Keratinocyte (primary cell): ENCODE measurements at places on chromosomes 6 and 20. TPM values are rescaled to one million over a fixed set of nuclear protein-coding genes. Genes with fewer than 3 reads are reported as not detected.

GRCh38 chr6:79657238-79657637 lies 26.1 kb downstream of the SH3BGRL2 start:
- no peak for DNase-seq
- no peaks in the 10 kb centered on the region for H3K36me3 ChIP-seq
- H3K4me1 ChIP-seq, result peaks cover 20% of the 10 kb centered on the region
- no peak overlapping the region for H3K27ac ChIP-seq

DNA sequence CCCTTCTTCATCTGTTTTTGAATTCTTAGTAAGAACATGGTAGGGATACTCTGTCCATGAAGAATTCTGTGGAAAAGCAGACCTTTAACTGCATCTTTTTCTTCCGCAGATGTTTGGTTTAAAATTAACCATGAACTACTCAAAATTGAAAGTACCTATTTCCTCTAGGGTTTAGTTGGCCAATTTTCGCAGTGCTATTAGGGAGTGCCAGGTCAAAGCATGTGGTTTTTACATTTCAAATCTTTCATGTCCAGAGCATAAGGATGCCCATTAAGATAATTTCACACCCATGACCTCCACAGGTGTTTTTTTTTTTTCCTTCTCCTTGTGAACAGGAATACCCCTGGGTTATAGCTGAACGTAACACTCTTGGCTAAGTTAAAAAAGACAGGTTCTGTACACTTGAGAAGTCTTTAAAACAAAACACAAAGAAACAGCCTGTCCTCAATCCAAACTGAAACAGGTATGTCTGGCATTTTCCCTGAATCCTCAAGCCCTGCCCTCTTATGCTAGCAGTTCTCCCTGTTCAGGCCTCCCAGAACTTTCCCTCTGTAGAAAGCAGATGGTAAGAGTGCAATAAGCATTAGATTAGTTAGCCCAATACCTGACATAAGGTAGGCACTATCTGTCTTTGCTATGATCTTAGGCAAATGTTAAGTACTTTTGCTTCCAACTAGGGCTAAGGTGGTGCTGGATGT lies 67.1 kb downstream of the ELOVL5 start:
- no peaks in the 10 kb centered on the region for H3K4me1 ChIP-seq
- H3K36me3 ChIP-seq, result peaks cover 6% of the 10 kb centered on the region
- no peak overlapping the region for H3K27ac ChIP-seq
- no peak overlapping the region for H3K4me3 ChIP-seq

Gene PRR18
- not detected in 3 replicates for polyA plus RNA-seq

Gene FAM83C
- 12.4 to 23.0 TPM (median 12.6 TPM) in 3 replicates for polyA plus RNA-seq

- H3K27me3 ChIP-seq, result no peaks in the 10 kb centered on the region
- DNase-seq, result no peak
- no peaks in the 10 kb centered on the region for H3K4me1 ChIP-seq
- H3K27ac ChIP-seq, result no peak overlapping the region
- no peaks in the 10 kb centered on the region for H3K36me3 ChIP-seq
Observed at GRCh38 chr6:15268137-15268908, 22.5 kb downstream of the JARID2 start.

Gene MRAP2
- 2.4 to 4.1 TPM (median 3.0 TPM) in 3 replicates for polyA plus RNA-seq

- peak; percentile 11 for DNase-seq
- peaks cover 16% of the 10 kb centered on the region for H3K4me1 ChIP-seq
- H3K36me3 ChIP-seq, result no peaks in the 10 kb centered on the region
- H3K4me3 ChIP-seq, result no peak overlapping the region
- no peaks in the 10 kb centered on the region for H3K27me3 ChIP-seq
Observed at GRCh38 chr6:16985513-16986284, 116.2 kb upstream of the STMND1 start.

DNA sequence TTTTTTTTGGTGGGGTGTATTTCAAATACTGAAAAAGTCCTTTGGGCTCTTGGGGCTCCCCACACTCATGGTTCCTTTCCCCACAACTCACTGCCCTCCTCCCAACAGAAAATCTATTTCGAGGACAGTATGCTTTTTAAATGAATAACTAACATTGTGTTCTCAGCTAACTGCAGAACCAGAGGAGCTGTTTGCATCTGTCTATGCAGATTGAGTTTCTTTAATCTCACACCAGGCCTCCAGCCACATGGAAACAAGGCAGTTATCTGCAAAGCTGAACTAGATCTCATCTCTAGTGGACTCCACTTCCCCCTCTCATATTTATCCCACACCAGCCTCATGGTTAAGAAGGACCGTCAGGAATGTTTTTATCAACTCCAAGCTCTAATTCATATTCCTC lies 955.1 kb downstream of the KIF16B start:
- no peaks in the 10 kb centered on the region for H3K27me3 ChIP-seq
- no peaks in the 10 kb centered on the region for H3K36me3 ChIP-seq
- DNase-seq, result no peak
- no peaks in the 10 kb centered on the region for H3K4me1 ChIP-seq
- no peak overlapping the region for H3K27ac ChIP-seq

DNA sequence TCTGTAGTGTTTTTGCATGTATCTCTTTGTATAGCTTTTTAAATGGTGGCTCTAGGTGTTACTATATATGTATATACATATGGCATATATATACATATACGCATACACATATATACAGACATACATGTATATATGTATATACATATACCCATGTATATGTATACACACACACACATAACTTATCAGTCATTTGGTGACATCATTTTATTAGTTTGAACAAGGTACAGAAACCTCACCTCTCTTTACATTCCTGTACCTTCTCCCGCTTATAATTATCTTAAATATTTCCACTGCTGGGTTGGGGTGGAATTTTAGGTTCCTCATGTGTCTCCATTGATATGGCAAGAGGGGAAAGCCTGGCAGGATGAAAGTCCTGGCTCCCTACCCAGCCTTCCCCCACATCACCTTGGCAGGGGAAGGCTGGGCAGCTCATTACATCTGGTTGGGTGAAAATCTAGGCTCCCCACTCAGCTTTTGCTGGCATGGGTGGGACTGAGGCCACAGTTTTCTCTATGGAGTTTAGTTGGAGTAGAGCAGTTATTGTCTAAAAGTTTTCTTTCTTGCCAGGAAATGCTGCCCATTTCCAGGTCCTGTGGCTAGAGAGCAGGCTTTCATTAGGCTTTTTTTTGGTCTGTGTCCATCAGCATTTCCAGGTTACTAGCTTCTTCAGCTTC lies 7.6 kb downstream of the GLO1 start:
- no peak for DNase-seq
- H3K4me1 ChIP-seq, result no peaks in the 10 kb centered on the region
- H3K27ac ChIP-seq, result no peak overlapping the region
- peaks cover 9% of the 10 kb centered on the region for H3K36me3 ChIP-seq

Gene TFEB
- 3.0 to 10.3 TPM (median 4.3 TPM) in 3 replicates for polyA plus RNA-seq

GRCh38 chr6:157879034-157879872 lies 56.2 kb downstream of the SNX9 start:
- no peaks in the 10 kb centered on the region for H3K27me3 ChIP-seq
- no peak overlapping the region for H3K27ac ChIP-seq
- DNase-seq, result no peak

DNA sequence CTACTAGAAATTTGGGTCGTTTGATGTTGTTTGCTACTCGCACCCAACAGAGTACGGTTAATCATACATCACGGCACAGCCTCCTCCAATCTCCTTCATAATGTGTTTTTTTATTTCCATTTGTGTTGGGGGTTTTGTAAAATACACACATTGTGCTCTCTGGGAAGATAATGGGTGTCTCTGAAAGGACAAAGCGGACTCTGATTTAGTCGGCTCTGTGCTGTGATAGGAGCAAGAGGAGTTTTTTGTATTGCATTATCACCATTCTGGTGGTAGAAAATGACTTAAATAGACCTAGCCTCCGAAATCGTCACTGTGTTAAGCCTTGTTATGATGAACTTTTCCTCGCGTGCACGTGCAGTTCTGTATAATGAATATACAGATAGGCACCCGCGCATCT lies 196.3 kb downstream of the CDH4 start:
- H3K27ac ChIP-seq, result no peak overlapping the region
- no peak overlapping the region for H3K4me3 ChIP-seq
- no peaks in the 10 kb centered on the region for H3K27me3 ChIP-seq
- no peaks in the 10 kb centered on the region for H3K36me3 ChIP-seq
- no peak for DNase-seq

GRCh38 chr6:5029609-5030008 lies 25.8 kb upstream of the RPP40 start:
- no peak overlapping the region for H3K27ac ChIP-seq
- no peaks in the 10 kb centered on the region for H3K27me3 ChIP-seq
- no peaks in the 10 kb centered on the region for H3K36me3 ChIP-seq
- no peak for DNase-seq
- peaks cover 34% of the 10 kb centered on the region for H3K4me1 ChIP-seq
- no peak overlapping the region for H3K4me3 ChIP-seq

DNA sequence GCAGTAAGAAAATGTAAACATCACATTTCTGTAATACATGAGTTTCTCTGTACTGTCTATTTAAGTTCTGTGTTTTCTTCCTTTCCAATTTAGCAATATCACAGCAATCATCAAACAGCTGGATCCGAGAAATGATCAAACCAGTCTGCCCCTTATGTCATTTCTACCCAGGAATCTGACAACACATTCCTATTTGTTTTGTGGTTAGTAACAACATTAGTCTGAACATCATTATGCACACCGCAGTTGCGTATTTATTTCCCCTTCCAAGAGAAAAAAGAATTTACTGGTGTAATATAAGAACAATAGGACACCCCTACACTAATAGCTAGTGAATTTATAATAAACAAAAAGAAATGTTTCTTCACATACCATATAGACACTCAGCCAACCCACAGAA lies 179.5 kb downstream of the BTBD9 start:
- DNase-seq, result no peak
- no peaks in the 10 kb centered on the region for H3K27me3 ChIP-seq
- no peaks in the 10 kb centered on the region for H3K36me3 ChIP-seq
- no peak overlapping the region for H3K27ac ChIP-seq

GRCh38 chr6:100968949-100969348 lies 87.8 kb upstream of the ASCC3 start:
- no peaks in the 10 kb centered on the region for H3K36me3 ChIP-seq
- no peaks in the 10 kb centered on the region for H3K27me3 ChIP-seq
- DNase-seq, result no peak
- H3K4me1 ChIP-seq, result no peaks in the 10 kb centered on the region
- no peak overlapping the region for H3K4me3 ChIP-seq

GRCh38 chr6:150409576-150410066 lies 40.8 kb downstream of the IYD start:
- H3K4me1 ChIP-seq, result peaks cover 12% of the 10 kb centered on the region
- H3K4me3 ChIP-seq, result no peak overlapping the region
- H3K36me3 ChIP-seq, result no peaks in the 10 kb centered on the region
- H3K27ac ChIP-seq, result no peak overlapping the region

Gene DOK5
- not detected in 3 replicates for polyA plus RNA-seq

Gene TTLL9
- 0.10 to 0.13 TPM in 2 of 3 replicates, not detected in the other for polyA plus RNA-seq

GRCh38 chr6:157946053-157946617 lies 35.5 kb upstream of the SYNJ2 start:
- H3K27ac ChIP-seq, result no peak overlapping the region
- H3K36me3 ChIP-seq, result peaks cover 24% of the 10 kb centered on the region
- H3K27me3 ChIP-seq, result no peaks in the 10 kb centered on the region
- H3K4me3 ChIP-seq, result no peak overlapping the region
- no peaks in the 10 kb centered on the region for H3K4me1 ChIP-seq
- DNase-seq, result no peak

Gene OR14J1
- not detected in 3 replicates for polyA plus RNA-seq

DNA sequence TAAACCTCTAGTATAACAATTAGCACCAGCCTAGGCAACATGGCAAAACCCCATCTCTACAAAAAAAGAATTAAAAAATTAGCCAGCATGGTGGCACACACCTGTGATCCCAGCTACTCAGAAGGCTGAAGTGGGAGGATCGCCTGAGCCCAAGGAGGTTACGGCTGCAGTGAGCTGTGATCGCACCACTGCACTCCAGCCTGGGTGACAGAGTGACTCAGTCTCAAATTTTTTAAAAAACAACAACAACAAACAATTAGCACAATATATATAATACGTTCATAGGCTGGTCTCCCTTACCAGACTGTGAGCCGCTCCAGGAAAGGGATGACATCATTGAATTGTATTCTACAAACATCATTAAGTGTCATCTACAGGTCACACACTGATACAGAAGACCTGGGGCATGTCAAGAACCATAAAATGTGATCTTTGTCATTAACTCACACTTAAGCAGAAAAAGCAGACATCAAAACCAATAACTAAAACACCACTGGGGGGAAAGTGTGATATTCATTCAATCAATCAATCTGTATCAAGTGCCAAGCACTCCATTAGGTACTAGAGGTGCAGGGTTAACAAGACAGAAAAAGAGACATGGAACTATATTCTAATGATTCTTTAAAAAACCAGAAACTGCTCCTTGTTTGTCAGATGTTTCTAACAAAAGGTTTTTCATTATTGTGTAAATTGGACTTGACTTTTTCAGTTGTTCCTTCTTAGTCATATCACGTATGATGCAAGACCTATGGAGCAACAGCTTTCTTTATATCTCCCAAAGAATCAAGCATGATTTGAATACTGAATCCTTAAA lies 17.8 kb downstream of the MAP3K5 start:
- DNase-seq, result no peak
- no peaks in the 10 kb centered on the region for H3K36me3 ChIP-seq
- H3K4me1 ChIP-seq, result peaks cover 11% of the 10 kb centered on the region
- no peak overlapping the region for H3K4me3 ChIP-seq
- H3K27ac ChIP-seq, result no peak overlapping the region

- DNase-seq, result no peak
- no peaks in the 10 kb centered on the region for H3K27me3 ChIP-seq
- no peaks in the 10 kb centered on the region for H3K4me1 ChIP-seq
- no peak overlapping the region for H3K27ac ChIP-seq
- H3K4me3 ChIP-seq, result no peak overlapping the region
- H3K36me3 ChIP-seq, result no peaks in the 10 kb centered on the region
Observed at GRCh38 chr6:46024124-46024769, 8.6 kb upstream of the CLIC5 start.

- H3K27me3 ChIP-seq, result no peaks in the 10 kb centered on the region
- no peak for DNase-seq
- H3K4me1 ChIP-seq, result peaks cover 15% of the 10 kb centered on the region
- H3K36me3 ChIP-seq, result no peaks in the 10 kb centered on the region
- H3K27ac ChIP-seq, result peak overlapping the region; percentile 66
- H3K4me3 ChIP-seq, result peak overlapping the region; percentile 75
Observed at GRCh38 chr6:70668499-70668812, 773 bp downstream of the SMAP1 start.

Gene TSPO2
- polyA plus RNA-seq, result not detected in 3 replicates

DNA sequence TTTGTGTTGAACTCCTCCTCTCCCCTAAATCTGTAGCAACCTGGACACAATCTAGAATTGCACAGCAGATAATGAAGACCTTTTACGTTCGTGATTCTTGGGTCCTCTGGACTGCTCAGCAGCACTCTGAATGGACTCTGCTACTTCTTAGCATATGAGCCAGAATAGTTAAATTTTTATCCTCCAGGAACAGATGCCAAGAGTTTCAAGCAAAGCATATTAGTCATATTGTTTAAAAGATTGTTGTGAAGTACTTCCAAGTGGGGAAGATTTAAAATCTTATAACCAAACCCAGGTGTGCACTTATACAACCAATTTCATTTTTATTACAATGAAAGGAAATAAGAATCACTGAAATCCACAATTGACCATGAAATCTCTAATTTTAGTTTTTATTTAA lies 118.9 kb upstream of the EXOC2 start:
- no peaks in the 10 kb centered on the region for H3K4me1 ChIP-seq
- H3K27me3 ChIP-seq, result no peaks in the 10 kb centered on the region
- H3K36me3 ChIP-seq, result no peaks in the 10 kb centered on the region
- no peak overlapping the region for H3K4me3 ChIP-seq
- no peak for DNase-seq

Gene GTSF1L
- polyA plus RNA-seq, result not detected in 3 replicates

- no peak overlapping the region for H3K4me3 ChIP-seq
- peak; percentile 13 for DNase-seq
- peaks cover 3% of the 10 kb centered on the region for H3K27me3 ChIP-seq
- no peaks in the 10 kb centered on the region for H3K36me3 ChIP-seq
- H3K27ac ChIP-seq, result no peak overlapping the region
Observed at GRCh38 chr6:52233975-52234823, 10.1 kb downstream of the IL17F start.
